Activated T-cell treated with anti-CD3 and anti-CD28 coated beads for 24 hours (primary cell): ENCODE measurements at places on chromosomes 7 and 10.

DNA sequence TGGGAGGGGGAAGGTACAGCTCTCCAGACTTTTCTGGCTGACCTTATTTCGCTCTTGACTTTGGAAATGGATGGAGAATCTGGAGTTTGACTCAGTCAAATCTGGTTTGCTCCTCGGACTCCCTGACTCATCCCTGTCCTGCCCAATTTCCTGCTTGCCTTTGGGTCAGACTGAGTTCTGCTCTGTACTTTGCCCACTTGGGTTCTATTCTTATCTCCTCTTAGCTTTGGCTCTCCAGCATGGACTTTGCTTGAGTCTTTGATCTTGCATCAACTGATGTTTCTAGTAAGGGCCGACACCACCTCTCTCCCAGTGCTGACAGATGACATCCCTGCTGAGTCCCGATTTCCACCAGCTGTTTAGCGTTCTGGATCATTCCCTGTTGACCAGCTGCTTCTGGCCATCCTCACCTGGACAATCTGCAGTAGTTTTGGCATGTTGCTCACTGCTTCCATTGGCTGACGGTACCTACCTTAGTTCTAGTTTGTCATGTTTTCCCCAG is 335.3 kb downstream of the SUGCT start:
- DNase-seq, result no peak

GRCh38 chr10:109178591-109178990 is 744.7 kb downstream of the XPNPEP1 start:
- DNase-seq, result no peak

DNA sequence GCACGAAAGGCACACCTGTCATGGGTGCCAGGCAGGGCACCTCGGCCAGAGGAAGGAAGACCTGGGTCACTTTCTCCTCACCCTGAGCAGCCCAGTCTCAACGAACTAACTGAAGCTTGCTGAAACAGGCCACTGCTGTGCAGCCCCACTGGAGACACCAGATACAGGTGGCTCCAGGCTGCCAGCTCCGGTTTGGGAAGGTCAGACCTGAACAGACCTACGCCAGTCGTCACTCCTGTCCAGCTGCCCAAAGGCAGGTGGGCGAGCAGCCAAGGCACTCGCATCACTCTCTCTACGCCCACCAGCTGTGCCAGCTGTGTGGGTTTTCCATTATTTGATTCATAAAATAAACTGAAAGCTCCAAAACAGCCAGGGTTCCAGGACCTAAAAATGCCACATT is 256.1 kb downstream of the ZMYND11 start:
- DNase-seq, result no peak

- no peak for DNase-seq
Measured at GRCh38 chr7:134875867-134876266, 96.4 kb downstream of the CALD1 start.

DNA sequence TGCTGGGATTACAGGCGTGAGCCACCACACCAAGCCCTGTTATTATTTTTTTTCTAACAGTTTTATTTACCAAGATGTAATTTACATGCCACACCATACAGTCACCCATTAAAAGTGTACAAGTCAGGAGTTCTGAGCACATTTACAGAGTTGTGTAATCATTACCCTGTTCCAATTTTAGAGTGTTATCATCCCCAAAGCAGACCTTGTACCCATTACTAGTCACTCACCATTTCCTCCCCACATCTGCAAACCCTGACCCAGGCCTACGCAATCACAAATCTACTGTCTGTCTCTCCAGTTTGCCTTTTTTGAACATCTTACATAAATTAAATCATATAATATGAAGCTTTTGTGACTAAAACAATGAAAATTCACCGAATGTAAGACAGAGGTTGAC is 402.9 kb upstream of the FOXK1 start:
- DNase-seq, result no peak

DNA sequence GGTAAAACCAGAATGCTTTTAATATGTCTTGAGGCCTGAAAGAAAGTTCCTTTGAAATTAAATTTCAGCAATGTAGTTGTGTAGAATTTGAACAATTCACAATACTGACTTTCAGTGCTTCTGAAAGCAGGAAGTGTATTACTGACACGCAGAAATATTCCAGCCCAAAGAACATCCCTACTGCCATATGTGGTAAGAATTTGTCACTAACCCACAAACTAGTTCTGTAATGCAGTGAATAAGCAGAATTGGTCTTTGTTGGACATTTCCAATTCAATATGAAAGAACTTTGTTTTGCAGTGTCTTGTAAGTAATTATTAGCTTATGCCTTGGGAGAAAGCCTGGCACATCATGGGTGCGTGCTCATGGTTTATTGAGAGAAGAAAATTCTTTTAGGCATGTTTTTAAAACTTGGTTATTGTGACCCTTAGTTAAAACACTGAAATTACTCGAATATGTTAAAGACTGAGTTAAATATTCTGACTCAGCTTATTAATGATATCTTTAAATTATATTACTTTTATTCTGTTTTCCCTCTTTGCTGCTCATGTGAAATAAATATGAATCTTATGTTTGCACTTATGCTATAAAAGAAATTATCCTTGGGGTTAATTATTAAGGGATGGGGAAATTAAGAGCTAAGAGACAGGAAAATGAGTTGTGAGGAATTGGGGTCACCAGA is 33.4 kb downstream of the PTPN12 start:
- DNase-seq, result no peak
